ENCODE measurements at places on chromosomes 3 and 15.

DNA sequence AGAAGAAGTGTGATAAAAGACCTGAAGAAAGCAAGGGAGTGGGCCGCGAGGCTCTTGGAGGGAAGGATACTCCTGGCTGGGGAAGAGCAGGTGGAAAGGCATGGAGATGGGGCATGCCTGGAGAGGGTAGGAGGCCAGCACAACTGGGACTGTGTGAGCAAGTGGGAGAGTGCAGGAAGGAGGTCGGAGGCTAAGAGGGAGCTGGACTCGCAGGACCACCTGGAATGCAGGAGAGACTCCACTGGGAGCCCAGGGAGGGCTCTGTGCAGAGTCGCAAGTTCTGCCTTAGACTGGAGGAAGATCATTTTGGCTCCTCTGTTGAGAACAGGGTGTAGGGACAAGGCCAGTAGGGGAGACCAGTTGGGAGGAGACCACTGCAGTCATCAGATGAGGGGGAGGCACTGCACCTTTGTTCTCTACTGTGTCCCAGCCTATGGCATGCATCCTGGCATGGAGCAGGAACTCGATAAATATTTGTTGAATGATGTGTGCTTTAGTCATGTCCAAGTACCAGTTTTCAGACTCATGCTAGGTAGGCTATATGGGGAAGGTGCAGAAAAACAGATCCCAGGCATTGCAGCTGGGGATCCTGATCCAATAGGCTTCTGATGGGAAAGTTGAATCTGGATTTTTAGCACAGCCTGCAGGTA, 13.7 kb downstream of the FAM107A start:
- DNase-seq: no peak

DNA sequence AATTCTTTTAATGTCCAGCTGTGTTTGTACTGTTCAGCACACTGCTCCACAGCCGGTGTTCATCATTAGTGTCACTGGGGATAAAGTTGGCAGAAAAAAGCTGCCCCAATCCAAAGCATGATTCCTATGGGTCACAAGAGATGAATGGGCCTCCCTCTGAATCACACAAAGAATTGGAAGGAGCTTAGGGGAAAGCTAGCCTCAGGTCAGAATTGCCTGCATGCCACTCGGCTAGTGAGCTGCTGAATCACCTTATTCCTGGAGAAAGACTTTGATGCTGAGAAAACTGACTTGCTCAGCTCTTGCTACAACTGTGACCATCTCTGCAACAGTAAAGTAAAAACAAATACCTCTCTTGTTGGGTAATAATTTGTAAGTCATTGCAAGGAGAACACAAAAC, 3.5 kb downstream of the CCK start:
- no peak for DNase-seq

DNA sequence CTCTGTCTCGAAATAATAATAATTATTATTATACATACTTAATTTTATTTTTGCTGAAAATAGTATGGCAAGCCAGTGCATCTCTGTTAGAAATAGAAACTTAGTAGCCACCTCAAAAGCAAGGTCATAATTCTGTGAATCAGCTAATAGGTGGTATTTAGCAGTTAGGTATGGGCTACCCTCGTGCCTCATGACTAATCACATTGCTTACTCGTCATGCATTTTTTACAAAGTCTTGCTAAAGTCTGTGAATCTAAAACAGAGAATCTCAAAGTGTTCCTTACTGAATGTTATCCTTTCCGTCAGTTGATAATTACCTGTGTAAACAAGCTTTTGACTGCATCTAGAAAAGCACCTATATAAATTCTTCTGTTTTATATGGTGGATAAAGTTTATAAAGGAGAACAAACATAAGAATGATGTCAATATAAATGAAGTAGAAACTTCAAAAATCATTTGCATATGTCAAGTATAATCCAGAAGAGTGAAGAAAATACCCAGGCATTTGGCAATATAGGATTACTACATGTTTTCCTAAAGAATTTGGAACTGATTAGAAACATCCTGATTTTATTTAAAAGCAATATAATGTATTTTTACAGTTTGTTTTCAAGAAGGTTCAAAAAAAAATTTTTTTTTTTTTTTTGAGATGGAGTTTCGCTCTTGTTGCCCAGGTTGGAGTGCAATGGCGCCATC, 6.2 kb downstream of the PPARG start:
- DNase-seq: no peak

GRCh38 chr3:45515999-45516725, 78.4 kb upstream of the LIMD1 start:
- no peak for DNase-seq

DNA sequence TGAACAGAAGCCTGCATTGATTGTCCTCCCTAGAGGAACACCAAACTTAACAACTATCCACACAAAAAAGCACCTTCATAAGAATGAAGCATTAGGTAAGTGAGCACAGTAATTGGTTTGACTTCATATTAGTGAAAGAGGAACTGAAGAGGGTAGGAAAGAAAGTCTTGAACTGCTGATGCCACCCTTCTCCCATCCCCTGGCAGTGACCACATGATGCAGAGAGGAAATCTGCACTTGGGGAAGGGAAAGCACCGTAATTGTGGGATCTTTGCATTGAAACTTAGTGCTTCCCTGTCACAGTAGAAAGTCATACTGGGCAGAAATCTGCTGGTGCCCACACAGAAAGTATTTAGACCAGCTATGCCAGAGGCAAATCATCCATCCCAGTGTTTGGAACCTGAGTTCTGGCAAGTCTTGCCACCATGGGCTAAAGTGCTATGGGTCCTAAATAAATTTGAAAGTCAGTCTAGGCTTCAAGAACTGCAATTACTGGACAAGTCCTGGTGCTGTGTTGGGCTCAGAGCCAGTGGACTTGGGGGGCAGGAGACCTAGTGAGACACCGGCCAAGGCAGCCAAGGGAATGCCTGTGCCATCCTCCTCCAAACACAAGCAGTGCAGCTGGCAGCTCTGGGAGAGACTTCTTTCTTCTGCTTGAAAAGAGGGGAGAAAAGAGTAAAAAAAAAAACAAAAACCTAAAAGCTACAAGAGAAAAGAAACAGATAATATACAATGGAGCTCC, 63.6 kb downstream of the SLC15A2 start:
- DNase-seq: no peak

- no peak for DNase-seq
Observed at GRCh38 chr3:138732456-138732855, 102.3 kb downstream of the PIK3CB start.

DNA sequence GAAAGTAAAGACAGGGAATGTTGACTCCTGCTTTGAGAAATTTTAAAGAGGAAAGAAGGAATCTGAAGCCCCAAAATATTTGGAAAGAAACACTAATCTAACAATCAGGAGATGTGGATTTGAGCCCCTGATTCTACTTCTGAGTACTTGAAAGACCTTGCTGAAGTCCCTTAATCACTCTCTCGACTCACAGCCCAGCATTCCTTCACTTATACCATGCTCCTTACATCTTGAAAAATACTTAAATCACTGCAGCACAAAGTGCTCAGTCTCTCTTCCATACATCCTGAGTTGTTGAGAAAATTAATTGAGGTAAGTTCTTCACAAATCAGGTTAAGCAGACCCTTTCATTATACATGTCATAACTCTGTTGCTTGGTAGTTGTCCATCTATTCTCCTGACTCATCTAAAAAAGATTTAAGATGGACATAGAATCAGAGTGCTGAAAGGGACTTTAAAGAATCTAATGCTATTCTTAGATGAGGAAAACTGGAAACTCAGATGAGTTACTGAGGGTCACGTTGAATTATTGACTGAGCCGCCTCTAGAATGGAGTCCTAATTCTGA, 72.8 kb upstream of the THSD4 start:
- no peak for DNase-seq

DNA sequence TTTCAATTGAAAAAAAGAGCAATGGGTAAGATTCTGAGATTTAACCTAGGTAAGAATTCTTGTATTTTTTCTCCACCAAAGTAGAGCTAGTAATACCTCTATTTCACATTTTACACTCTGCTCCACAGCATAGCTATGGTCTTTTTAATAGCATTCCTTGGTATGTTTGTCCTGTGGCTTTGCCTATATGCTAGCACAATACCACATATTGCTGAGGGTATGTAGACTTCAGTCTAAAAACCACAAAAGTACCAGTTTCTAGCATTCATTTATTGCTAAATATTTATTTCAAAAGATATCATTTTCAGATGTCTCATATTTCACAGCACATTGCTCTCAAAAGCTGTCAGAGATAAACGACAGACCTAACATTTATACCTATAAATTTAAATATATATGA, 18.2 kb upstream of the EOGT start:
- DNase-seq: no peak

DNA sequence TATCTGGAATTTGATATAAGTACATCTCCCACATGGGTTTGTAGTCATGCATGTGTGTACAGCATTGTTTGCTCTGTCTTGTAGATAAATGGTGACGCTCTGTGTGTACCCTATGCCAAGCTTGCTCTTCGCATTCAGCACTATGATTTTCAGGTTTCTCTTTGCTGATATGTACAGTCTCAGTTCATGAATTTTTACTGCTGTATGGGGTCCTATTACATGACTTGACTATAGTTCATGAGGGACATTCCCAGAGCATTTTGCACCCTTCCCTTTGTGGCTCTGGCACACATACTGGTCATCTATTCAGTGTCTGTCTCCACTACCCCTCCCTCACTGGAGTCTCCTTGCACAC, 132.7 kb downstream of the EEFSEC start:
- no peak for DNase-seq

GRCh38 chr3:67335813-67336212, 318.6 kb downstream of the SUCLG2 start:
- no peak for DNase-seq

- DNase-seq: no peak
Observed at GRCh38 chr3:151345859-151346258, 16.5 kb upstream of the P2RY13 start.

GRCh38 chr3:193716150-193716549, 123.1 kb downstream of the OPA1 start:
- no peak for DNase-seq

- no peak for DNase-seq
Observed at GRCh38 chr3:190534986-190535385, 21.1 kb downstream of the IL1RAP start.

- peak; percentile 63 for DNase-seq
Observed at GRCh38 chr15:101127506-101128076, 124.3 kb downstream of the CHSY1 start.

GRCh38 chr15:95300958-95301357, 1029.5 kb upstream of the NR2F2 start:
- no peak for DNase-seq

DNA sequence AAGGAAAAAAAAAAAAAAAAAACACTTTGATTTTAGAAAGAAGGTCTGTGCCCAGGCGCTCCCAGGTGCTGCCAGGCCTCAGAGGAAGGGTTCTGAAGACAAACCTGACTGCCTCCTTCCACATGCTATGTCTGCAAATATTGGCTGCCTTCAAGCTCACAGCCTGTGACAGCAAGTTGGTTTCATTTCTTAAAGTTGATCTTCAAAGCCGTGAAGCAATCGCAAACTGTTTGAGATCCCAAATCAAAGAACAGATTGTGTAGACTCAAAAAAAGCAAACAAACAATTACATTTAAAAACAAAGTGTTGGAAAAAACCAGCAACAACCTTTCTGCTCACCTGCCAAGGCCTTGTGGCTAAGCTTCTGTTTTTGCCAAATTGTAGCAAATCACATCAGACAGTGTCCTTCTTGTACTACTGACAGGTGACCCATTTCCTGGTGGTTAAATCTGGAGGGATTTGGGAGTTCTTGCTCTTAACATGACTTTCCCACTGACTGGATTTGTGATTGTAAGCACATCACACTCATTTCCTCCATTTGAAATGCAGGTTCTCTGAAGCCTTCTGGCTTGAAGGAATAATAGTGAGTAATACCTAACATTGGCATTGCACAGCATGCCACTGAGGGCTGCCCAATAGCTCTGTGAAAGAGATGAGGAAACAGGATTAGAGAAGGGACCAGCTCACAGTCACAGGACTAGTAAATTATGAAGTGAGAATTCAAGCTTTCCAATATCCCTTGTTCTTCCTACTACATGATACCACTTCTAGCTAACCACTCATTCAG, 502.4 kb downstream of the LPP start:
- no peak for DNase-seq

- DNase-seq: no peak
Observed at GRCh38 chr3:186571644-186572013, 1.1 kb downstream of the DNAJB11 start.

GRCh38 chr3:126476166-126477060, 722 bp upstream of the ZXDC start:
- no peak for DNase-seq

- DNase-seq: no peak
Observed at GRCh38 chr3:6179761-6180160, 681.2 kb upstream of the GRM7 start.

- no peak for DNase-seq
Observed at GRCh38 chr3:8959668-8960067, 3.6 kb downstream of the RAD18 start.

DNA sequence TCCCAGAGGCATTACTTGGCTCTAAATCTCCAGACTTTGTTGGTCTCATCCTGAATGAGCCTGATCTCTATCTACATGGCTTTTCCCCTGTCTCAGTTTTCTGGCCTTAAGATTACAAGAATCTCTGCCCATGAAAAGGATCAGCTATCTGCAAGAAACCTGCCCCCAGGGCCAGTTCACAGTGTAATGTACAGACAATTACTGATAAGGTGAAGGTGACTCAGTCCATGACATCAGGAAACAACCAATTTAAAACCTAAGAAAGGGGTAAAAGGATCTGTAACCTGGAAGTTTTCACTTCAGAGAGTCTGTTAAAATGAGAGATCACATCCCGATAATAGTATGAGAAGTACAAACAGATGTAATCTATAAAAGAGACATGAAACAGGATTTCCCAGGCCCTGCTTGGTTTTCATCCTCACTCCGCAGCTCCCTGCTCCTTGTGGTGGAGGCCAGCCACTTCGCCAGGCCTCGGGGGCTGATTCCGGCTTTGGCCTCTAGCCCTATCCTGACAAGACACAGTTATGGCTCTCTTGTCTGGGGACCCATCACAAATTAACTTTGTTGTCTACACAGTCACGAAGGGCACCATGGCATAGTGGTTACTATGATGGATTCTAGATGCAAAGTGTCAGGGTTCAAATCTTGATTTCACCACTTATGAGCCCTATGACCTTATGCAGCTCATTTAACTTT, 136.9 kb downstream of the THSD4 start:
- no peak for DNase-seq

DNA sequence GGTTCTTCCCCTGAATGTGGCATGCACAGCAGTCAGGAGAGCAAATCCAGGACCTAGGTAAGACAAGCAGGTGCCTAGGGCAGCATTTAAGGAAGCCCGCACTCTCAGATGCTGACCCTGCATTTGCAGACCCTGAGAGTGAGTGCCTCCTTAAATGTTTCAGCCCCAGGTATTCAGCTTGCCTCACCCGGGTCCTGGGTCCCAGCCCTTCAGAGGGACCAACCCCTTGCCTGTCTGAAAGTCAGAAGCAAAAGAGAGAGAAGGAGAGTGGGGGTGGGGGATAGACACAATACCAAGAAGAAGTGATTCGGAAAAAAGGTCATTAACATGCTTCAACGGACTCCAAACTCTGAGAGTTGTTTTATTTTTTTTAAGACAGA, 75.0 kb downstream of the MEGF11 start:
- no peak for DNase-seq

GRCh38 chr3:169759256-169759655, 5.6 kb downstream of the TERC start:
- no peak for DNase-seq

GRCh38 chr15:99473981-99474906, 91.5 kb upstream of the MEF2A start:
- no peak for DNase-seq
